ENCODE measurements at places on chromosomes 2 and 18. TPM values are rescaled to one million over a fixed set of nuclear protein-coding genes. Genes with fewer than 3 reads are reported as not detected.

The HOXD8 gene
- total RNA-seq = not detected

- no peak for DNase-seq
Observed at GRCh38 chr2:127570282-127571250, 35.1 kb downstream of the MYO7B start.

DNA sequence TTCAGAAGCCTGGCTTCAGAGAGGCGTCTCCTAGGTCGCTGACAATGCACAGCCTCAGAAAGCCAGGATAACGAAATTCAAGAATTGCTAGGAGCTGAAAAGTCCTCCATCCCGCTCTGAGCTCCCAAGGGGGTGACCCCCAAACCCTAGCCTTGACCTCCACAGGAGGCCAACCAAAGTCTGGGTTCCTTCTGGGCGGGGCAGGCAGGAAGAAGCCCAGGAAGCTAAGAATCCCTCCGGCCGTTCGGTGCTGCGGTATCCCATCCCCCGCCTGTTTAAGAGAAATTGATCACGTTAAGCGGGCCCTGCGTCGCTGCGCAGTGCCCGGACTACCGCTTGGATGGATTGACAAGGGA lies 2.5 kb upstream of the OSR1 start:
- no peak for DNase-seq

The CRACDL gene
- 0.07 TPM for total RNA-seq

GRCh38 chr2:231648579-231649174 lies 56.0 kb downstream of the TEX44 start:
- no peak for DNase-seq

DNA sequence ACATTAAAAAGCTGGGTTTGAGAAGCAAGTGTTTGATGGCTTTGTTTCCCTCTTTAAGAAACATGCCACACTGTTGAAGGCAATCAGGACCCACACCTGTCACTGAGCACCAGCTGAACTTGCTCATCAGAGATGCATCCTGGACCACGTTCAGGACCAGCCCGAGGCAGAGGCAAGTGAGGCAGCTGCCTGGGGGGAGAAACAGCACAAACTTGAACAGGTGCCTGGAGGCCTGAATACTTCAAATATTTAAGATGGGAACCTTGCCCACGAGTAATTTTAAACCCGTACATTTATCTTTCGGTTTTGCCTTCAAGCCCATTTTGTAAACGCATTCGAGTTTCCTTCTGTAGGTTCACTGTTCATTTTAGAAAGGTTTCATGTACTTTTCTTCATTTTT lies 421.3 kb downstream of the NYAP2 start:
- DNase-seq = no peak

DNA sequence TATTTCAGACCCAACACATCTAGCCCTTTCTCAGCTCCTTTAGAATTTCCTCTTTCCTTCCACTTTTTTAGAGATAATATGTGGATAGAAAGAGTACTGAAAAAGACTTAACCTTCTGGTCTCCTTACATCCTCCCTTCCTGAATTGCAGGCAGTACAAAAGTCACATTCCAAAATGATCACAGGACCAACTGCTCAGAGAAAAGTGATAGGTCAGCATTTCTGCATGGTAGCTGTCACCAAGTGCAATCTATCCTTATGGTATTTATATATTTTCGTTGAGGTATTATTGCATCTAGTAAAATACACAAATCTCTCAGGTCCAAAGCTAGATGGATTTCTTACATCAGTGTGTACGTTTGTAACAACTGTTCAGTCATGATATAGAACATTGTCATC lies 427.5 kb downstream of the LPIN1 start:
- DNase-seq = no peak

GRCh38 chr2:219627103-219628100 lies at the start of gene SLC4A3:
Gene SLC4A3, plus strand, starts transcription at chr2:219627630. Its CDS starts 363 bp downstream, at chr2:219627993.
- DNase-seq = peak; percentile 65

The B3GNT7 gene
- 73.1 TPM for total RNA-seq

DNA sequence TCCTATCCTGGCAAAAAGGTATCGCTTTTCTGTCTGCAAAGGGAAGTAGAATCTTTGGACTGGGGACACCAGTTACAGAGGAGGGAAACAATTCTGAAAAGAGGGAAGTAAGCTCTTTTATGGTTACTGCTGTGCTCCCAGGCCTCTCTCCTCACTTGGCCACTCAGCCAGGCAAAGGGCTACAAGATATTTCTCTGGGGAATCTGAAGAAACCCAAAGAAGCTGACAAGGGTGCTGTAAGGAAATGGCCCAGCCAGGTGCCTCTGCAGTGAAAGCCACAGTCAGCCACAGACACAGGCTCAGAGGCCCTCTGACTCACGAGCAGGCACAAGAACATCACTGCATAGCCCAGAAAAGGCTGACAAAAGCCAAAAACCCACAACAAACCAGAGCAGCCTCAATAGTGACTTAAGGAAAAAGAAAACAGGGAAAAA lies 5.8 kb downstream of the HDLBP start:
- no peak for DNase-seq

GRCh38 chr2:220626603-220627002 lies 945.5 kb downstream of the EPHA4 start:
- no peak for DNase-seq

DNA sequence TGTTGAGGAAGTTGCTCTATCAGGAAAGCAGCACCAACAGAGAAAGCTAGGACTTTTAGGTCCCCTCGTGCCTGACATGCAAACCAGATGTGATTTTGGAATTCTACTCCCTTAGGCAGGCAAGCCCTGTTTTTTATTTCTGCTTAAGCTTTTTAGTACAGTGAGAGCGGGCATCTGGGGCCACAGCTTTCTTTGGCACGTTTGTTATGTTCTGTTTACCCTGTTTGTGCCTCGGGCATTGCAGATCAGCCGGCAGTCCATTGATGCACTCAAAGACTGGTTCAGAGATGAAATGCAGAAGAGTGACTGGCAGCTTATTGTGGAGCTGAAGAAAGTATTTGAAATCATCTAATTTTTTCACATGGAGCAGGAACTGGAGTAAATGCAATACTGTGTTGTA lies 61.9 kb downstream of the EIF5B start:
- no peak for DNase-seq

GRCh38 chr2:229713371-229714079 lies 830 bp downstream of the DNER start:
- no peak for DNase-seq

The DQX1 gene
- total RNA-seq = 0.76 TPM

The MC2R gene
- total RNA-seq = not detected

- DNase-seq = no peak
Observed at GRCh38 chr2:46146866-46147502, 150.2 kb upstream of the EPAS1 start.

- no peak for DNase-seq
Observed at GRCh38 chr18:22223254-22223964, 54.0 kb downstream of the GATA6 start.

DNA sequence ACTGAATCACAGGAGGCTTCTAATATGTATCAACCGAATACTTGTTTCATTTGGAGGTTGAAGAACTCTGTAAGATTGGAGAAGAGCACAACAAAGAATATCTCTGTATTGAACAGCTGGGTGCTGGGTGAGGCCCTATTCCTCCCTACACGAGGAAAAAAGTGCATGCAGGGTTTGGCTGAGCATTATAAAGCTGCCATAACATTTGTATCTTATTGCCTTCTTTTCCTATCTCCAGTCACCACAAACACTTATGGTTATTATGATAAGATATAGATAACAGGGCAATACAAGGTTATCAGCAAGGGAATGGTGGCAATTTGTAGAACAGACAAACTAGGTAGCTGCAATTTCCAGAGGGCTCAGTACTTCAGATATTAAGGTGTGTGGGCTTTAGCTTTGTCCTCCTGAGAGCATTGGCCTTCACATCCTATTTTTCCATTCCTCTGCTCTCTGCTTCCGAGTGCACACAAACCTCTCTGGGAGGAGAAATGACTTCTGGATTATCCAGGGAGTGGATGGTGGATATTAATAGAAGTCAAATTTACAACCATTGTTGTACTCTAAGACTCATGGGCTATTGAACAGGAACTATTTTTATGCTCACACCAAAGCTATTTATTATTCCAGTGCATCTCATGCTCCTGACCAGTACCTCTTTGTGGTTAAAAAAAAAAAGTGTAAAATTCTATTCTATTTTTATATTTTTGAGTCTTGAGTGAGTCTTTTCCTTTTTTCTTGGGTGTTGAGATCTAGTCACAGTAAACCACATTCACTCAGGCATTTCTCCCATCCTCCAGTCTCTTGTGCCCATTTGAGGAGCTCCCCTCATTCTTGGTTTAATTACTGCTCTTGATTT lies 248.4 kb downstream of the ETAA1 start:
- no peak for DNase-seq

- DNase-seq = no peak
Observed at GRCh38 chr2:117557626-117558025, 256.9 kb upstream of the DDX18 start.

The TPGS2 gene
- 151 TPM for total RNA-seq

The CDKL4 gene
- total RNA-seq = 0.29 TPM

The TEX261 gene
- total RNA-seq = 24.3 TPM

- no peak for DNase-seq
Observed at GRCh38 chr18:24627644-24628315, 167.3 kb downstream of the HRH4 start.

The CPLX4 gene
- total RNA-seq = not detected

The ANKZF1 gene
- 44.4 TPM for total RNA-seq

DNA sequence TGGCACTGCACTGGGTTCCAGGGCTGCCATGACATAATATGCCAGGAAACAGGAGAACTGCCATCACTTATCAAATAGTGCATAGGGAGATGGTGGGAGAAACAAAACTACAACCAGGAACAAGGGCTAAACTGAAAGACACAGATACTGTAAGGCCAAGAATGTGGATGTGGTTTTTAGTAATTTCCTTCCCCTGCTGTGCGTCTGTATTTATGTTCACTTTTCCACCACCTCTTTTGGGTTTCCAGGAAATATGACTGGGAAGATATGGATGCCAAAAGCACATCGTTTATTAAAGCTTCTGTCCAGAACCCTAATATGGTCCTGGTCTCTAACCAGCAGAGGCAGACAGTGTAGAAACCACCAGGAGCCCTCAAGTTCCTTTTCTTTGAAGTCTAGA lies 759.7 kb upstream of the FANCL start:
- no peak for DNase-seq

The CAPN13 gene
- 0.94 TPM for total RNA-seq

DNA sequence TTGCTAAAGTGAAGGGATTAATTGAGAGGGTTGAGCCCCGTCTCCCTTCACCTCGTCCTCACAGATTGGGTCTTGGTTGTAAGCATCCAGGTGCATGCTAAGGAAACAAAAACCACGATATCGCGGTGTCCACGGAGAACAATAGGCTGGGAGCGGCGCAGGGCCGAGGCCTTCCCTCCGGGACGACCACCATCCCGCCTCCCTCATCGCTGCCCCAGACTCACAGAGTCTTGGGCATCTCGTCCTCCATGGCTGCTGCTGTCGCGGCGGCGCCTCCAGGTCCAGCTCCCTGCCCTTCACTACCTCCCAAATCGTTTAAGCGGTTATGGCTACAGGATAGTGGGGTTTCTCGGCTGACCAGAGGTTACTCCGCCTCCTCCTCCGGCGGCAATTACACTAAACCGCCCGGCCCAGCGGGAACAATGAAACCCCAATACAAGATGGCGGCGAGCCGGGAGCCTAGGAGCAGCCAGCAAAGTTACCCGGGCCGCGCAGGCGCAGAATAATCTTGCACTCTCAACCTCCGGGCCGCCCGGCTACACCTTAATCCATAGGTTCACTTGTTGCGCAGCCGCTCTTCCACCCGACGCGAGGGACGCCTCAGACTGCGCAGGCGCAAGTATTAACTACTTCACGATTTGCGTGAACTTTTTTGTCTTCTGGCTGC lies at the start of gene TIA1:
Gene TIA1 (minus strand): TSS at position 448 of the 667 bp plus-strand sequence. CDS start 198 bp downstream, at position 250.
- DNase-seq = peak; percentile 98

GRCh38 chr2:217972490-217972889 lies 30.3 kb downstream of the TNS1 start:
- DNase-seq = no peak

The FAM228A gene
- total RNA-seq = not detected

The ARL6IP6 gene
- total RNA-seq = 47.3 TPM

The IL18R1 gene
- not detected for total RNA-seq

The COMMD1 gene
- total RNA-seq = 23.5 TPM

The RGPD4 gene
- 0.08 TPM for total RNA-seq

GRCh38 chr2:47222826-47223554 lies 67.9 kb upstream of the STPG4 start:
- DNase-seq = no peak

The CMPK2 gene
- total RNA-seq = 0.31 TPM

The MBD5 gene
- 29.6 TPM for total RNA-seq

GRCh38 chr18:21805771-21806366 lies 65.3 kb downstream of the MIB1 start:
- no peak for DNase-seq

DNA sequence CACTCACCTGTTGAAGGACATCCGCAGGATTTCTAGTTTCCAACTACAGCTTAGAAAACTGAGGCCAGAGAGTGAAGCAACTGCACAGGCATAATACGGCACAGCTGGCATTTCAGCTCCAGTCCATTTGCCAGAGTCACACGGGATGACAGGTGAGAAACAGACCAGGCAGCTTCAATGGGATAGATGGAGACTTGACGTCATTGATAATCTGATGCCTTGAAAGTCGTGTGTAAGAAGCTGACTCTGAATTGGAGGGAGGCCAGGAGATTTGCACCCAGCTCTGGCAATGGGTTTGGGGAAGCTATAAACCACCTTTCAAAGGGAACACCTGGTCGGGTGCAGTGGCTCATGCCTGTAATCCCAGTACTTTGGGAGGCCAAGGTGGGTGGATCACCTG lies 12.4 kb upstream of the DNMT3A start:
- no peak for DNase-seq

GRCh38 chr2:10271946-10272345 lies 30.8 kb upstream of the HPCAL1 start:
- no peak for DNase-seq

The SCN9A gene
- total RNA-seq = 6.1 TPM

GRCh38 chr18:79730804-79731203 lies 51.2 kb downstream of the CTDP1 start:
- DNase-seq = no peak

The WNT10A gene
- total RNA-seq = not detected

The LIMS2 gene
- total RNA-seq = 4.9 TPM
